ENCODE measurements at places on chromosomes 1 and 21.

DNA sequence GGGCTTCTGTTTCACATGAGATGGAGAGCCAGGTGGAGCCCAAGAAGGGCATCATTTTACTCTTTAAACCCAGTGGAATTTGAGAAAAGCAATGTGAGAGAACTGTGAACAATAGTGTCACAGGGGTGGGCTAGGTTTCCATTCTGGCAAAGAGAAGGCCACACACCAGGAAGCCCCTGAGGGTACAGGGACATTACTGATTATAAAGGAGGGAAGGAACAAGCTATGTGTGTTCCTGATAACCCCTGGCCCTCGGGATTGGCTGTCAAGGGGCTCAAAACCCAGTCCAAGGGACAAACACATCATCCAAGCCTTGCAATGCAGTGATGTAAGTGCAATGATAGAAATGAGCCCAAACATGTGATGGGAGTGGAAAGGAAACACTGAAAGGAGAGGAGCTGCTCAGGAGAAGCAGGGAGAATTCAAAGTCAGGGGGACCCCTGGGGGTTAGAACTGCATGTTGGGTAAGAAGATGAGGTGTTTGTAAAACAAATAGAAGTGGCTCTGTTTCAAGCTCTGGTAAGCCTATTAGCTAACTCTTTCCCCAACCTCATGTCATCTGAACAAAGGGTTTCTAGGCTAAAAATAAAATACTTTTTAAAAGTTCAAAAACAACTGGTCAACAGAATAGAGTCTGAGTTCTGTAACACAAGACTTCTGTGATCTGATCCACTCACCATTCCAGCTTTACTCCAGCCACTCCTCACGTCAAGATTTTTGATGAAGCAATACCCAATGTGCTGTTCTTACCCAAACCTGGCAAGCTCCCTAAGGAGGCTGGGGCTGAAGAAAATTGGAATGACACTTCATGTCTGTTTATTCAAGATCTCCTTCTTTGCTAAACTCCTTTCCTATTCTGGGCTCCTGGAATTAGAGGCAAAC lies 51.1 kb upstream of the IL12RB2 start:
- no peak for DNase-seq

DNA sequence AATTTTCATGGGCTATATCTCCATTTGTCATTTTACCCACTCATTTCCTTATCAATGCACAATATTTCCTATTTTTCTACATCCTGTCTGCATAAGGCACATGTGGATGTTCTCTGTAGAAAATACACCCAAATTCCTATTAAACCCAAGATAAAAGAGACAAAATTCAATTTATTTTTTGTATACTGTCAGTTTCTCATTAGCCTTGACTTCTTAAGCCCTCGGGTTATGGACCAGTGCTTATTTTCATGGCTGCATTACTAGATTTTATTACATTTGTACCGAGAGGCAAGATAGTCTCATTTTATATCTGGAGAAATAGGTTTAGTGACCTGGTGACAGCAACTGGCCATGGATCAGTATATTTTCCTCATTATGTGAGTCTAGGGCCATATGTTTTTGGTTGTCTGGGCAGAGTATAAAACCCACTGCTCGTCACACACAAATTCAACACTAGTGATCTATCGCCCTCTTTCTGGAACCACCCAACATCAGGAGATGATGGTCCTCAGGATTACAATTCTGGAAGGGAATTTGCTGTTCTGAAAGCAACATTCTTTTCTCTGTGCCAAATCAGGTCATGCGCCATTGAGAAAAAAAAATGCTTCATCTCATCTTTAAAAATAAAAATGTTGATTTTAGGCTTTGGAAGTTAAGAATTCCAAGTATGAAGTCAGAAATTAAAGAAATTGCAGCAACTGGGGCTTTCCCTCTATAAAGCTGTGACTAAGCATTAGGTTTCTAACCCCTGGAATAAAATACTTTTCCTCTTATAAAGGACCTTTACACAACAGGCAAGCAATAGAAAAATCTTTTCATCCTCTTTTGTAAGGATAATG lies 81.4 kb downstream of the ASTN1 start:
- DNase-seq, result no peak

- DNase-seq, result no peak
These were observed 14.0 kb downstream of the TNNT2 start for GRCh38 chr1:201363467-201363866.

GRCh38 chr1:189538271-189538670 lies 939.4 kb downstream of the BRINP3 start:
- no peak for DNase-seq

GRCh38 chr1:32316903-32317277 lies 19.1 kb downstream of the MARCKSL1 start:
- DNase-seq, result no peak

- no peak for DNase-seq
These were observed 3.2 kb upstream of the BEST4 start for GRCh38 chr1:44790968-44791801.

- DNase-seq, result no peak
These were observed 15.9 kb upstream of the ADAMTS5 start for GRCh38 chr21:26982767-26983166.

DNA sequence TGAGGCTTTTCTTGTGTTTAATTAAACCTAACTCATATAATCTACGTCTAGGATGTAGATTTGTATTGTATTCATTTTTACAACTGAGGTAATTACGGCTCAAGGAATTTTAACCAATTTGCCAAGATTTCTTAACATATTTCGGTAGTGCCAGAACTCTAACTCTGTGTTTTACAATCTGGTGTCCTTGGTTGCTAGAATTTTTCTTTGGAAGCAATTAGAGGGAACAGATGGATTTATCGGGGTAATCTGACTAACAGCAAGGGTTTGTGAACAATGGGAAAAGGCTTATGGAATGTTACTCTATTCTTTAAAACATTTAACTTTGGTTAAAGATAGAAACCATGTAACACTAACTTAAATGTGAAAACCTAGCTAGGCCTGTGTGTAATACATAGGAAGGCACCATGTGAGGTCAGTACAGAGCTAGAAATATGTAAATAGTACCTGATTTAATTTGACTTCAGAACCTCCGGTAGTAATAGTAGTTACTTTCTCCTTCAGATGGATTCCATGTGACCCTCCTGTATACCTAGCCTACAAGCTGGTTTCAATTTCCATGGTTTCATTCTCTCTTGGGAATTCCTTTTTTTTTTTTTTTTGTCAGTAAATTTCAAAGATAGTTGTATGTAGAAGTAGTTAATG lies 1.2 kb downstream of the MTF2 start:
- peak; percentile 30 for DNase-seq

DNA sequence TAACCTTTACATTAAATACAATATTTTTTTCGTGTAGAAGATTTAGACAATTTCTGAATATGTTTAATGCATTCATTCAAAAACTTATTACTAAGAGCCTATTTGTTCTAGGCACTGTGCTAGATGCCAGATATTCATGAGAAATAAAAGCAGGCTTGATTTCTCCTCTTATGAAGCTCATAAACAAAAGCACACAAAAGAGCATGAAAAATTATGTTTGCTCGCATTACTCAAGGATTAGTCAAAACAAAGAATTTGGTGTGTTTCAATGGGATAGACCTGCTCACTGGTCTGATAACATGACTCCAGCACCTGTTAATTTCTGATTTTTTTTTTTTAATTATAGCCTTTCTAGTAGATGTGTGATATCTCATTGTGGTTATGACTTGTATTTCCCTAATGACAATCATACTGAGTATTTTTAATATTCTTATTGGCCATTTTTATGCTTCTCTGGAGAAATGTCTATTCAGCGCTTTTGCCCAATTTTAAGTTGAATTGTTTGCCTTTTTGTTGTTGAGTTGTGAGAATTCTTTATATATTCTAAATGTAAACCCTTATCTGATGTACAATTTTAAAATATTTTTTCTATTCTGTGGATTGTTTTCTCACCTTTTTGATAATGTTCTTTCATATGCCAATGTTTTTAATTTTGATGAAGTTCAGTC lies 382.3 kb upstream of the ADGRL4 start:
- no peak for DNase-seq

- no peak for DNase-seq
These were observed 12.8 kb upstream of the RIPK4 start for GRCh38 chr21:41779659-41780058.

DNA sequence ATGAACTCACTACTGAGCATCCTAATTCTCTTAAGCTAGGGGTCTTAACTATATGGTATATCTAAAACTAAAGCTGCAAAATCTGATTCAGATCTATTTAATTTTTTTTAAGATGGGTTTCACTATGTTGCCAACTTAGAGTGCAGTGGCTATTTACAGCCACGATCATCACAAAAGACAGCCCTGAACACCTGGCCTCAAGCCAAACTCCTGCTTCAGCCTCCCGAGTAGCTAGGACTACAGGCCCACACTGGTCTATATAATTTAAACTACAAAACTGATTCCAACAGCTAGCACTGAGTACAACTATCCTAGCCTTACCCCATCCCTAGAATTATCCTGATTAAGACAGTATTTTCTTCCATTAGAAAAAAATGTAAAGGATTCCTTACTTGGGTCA lies 37.1 kb downstream of the EIF4G3 start:
- peak; percentile 59 for DNase-seq

DNA sequence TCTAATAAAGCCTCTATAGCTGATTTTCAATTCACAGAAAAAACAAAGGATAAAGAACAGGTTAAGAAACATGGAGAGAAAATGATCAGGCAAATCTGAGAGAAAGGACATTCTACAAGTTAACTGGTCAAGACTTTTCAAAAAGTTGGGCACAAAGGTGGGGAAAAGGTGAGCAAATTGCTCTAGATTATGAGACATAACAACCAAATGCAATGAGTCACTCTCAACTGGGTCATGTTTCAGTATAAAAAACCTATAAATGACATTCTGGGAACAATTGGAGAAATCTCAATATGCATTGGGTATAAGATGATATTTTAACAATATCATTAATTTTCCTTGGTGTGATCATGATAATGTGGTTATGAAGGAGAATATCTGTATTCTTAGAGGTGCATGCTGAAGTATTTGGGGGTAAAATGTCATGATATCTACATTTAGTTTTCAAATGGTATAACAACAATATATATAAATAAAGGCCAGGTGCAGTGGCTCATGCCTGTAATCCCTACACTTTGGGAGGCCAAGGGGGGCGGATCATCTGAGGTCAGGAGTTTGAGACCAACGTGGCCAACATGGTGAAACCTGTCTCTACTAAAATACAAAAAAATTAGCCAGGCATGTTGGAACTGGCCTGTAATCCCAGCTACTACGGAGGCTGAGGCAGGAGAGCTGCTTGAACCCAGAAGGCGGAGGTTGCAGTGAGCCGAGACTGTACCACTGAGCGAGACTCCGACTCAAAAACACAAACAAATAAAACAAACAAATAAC lies 27.0 kb downstream of the ANKRD13C start:
- DNase-seq, result no peak

DNA sequence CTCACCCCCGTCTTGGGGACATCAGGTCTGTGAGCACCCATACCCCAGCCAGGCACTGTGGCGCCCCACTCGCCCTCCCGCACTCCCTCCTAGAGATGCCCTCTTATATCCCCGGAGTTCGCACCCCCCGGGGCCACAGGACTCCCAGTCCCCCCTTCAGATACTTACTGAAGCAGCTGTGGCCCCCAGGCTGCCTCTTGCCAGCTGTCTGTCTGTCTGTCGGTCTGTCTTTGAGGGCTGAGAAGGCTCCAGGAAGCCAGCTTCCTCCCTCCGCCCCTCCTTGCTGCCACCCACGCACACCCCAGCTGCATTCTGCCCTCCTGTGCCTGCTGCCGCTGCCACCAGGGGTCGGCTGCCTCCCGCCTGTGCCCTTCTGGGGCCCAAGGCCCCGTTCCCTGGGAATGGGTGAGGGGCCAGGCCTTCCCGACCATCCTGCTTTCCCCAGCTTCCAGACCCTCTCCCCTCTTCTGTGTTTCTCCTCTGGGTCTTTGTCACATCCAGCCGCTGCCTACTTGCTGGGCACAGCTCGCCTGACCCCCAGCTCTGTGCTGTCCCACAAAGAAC lies at the start of gene PTPN7:
Gene PTPN7, minus strand, starts transcription at position 226 of the 564 bp plus-strand sequence. CDS start 1,200 bp downstream, outside the sequence.
- DNase-seq, result no peak

DNA sequence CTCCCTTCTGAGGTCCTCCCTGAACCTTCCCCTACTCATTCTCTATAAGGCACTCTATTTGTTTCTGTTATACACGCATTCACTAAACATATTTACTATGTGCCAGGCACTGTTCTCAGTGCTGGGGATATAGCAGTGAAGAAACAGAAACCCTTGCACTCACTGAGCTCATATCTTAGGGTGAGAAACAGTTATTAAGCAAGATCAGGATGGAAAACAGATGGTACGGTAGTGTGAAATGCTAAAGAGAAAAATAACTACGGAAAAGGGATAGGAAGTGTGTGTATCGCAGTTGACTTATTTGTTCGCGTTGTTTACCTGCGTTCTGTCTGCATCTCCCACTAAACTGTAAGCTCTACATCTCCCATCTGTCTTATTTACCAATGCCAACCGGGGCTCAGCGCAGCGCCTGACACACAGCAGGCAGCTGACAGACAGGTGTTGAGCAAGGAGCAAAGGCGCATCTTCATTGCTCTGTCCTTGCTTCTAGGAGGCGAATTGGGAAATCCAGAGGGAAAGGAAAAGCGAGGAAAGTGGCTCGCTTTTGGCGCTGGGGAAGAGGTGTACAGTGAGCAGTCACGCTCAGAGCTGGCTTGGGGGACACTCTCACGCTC lies 572 bp downstream of the CYB5RL start:
- no peak for DNase-seq

DNA sequence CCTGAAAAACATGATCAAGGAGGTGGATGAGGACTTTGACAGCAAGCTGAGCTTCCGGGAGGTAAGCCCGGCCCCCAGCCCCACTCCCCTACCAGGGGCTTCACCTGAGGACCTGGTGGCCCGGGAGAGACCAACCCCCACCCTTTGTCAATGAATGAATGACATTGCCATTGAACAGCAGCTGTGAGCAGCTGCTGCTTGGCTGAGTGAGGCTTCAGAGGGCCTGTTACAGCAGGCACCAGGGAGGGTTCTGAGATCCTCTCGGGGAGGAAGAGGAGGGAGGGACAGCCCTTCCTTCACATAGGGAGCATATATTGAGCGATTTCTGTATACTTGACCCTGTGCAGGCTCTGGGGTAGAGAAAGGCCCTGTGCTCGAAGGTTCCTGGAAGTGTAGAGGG lies 12.3 kb upstream of the CTRC start:
- DNase-seq, result no peak

DNA sequence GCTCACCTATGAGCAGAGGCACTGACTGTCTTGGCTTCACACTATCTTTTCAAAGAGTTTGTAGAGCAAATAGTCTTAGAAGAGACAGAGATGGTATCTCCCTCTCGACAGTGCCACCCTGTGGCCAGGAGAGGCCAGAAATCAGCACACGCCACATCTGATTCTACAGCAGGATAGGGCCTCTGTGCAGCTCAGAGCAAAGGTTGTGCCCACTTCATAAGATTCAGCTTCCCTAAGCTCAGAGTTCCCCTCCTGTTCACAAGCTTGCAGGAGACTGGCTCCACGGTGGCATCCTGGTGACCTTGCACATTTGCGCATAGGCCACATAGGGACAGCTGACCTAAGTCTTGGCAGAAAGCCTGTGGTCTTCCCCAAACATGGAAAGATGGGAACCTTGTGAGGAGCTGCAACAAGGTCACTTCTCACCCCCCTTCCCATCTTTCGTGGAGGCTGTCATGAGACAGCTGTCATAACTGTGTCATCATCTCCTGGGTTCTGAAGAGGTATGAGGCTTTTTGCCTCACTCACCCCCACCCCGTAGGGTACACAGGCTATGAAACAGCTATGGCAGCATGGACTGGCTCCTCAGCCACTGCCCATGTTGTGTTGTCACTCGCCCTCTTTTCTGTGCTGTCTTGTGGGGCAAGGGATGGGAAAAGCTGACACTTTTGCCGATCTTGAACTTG lies 3.0 kb downstream of the ITLN2 start:
- DNase-seq, result peak; percentile 78
